ENCODE measurements at places on chromosomes 6 and 20.

DNA sequence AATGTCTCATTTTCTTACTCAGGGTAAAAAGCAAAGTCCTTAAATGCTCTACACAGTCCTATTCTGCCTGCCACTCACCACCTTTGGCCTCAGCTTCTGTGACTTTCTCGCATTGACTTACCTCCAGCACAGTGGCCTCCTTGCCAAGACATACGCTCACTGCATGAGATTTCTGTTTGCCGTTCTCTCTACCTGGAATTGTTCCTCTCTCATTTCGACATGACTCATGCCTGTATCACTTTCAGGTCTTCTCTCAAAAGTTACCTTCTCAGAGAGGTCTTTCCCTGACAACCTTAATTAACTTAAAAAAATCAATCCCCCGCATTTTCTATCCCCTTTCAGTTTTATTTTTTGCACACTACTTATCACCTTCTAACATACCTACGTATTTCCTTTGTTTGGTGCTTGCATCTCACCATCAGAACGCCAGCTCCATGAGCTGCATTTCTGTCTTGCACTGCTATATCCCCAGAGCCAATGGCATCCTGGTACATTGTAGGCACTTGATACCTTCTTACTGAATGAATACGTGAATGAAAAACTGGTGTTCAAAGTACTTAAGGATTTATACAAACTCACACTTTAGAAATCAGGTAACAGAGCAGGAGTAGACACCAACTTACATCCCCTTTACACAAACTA, 24.5 kb downstream of the TENT5A start:
- DNase-seq: no peak

DNA sequence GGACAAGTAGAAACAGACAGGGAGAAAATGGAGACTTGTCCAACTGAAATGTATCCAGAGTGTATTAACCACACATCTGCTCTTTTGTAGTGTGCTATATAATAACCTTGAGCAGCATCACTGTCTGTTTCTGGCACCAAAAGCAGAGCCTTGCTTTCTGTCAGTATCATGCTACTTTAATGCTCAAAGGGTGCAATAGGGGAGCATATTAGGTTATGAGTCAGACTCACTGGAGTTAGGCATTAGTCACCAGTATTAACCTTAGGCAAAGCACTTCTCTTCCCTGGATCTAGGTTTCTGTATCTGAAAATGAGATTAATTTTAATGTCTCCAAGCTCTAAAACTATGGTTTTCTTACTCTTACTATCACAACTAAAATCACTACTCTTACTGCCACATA, 280.1 kb downstream of the TFAP2B start:
- no peak for DNase-seq

DNA sequence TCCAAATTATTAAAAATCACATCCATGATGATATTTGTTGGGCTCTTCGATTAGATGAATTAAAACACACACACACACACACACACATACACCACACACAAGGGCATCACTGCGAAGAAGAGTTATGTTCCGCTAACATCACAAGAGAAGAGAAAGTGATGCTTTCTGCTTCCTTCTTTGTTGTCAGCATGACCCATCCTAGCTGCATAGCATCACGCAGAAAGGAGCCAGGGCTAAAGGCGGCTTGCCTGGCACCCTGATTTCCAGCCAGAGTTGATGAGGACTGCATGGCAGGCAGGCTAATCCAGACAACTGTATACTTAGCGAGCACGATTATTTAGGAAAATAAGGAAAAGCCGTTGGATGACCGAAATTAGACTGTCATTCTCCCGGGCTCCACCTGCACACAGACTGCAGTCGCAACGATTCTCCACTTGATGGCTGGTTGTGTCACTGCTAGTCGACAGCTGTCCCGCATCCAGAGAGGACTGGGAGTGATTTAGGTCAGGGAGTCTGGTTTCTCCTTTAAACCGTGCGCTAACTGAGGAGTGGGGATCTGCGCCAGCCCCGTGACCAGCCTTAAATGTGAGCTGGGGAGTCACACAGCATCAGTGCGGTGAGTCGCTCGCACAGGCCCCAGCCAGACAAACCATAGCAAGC, 70.6 kb upstream of the SOX4 start:
- DNase-seq: no peak

- no peak for DNase-seq
These were observed 34.8 kb downstream of the BLOC1S5 start for GRCh38 chr6:8029243-8029870.

DNA sequence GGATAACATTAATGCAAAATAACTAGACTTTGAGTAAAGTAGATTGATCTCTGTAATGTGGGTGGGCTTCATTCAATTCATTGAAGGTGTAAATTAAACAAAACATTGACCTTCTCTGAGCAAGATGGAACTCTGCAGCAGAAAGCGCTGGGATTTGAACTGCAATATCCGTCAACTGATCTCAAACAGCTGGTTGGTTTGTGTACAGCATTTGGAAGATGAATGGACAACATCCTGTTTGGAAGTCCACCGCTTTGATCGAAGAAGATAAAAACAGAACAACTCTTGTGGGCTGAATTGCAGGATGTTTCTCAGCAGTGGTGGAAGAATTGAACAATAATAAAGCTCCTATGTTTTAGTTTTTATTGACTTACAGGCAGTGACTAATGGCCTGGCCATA, 20.6 kb downstream of the HLA-C start:
- no peak for DNase-seq

GRCh38 chr6:170205534-170206316, 85.2 kb downstream of the DLL1 start:
- DNase-seq: no peak

DNA sequence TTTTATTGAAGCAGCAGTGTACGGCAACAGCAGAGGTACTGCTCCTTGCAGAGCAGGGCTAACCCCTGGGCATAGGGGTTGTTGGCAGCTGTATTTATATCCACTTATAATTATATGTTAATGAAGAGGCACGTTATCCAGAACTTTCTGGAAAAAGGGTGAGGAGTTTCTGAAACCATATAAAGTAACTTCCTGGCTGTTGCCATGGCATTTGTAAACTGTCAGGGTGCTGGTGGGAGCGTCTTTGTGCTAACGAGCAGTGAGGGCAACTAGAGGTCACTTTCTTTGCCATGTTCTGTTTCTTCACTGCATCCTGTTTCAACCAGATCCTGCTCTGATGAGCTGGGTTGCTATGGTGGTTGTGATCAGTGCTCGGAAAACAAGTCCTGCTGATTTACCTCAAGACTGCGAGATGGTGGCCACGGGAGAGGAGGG, 11.1 kb upstream of the ARFGEF2 start:
- no peak for DNase-seq

GRCh38 chr6:86516087-86516486, 421.2 kb upstream of the HTR1E start:
- no peak for DNase-seq

DNA sequence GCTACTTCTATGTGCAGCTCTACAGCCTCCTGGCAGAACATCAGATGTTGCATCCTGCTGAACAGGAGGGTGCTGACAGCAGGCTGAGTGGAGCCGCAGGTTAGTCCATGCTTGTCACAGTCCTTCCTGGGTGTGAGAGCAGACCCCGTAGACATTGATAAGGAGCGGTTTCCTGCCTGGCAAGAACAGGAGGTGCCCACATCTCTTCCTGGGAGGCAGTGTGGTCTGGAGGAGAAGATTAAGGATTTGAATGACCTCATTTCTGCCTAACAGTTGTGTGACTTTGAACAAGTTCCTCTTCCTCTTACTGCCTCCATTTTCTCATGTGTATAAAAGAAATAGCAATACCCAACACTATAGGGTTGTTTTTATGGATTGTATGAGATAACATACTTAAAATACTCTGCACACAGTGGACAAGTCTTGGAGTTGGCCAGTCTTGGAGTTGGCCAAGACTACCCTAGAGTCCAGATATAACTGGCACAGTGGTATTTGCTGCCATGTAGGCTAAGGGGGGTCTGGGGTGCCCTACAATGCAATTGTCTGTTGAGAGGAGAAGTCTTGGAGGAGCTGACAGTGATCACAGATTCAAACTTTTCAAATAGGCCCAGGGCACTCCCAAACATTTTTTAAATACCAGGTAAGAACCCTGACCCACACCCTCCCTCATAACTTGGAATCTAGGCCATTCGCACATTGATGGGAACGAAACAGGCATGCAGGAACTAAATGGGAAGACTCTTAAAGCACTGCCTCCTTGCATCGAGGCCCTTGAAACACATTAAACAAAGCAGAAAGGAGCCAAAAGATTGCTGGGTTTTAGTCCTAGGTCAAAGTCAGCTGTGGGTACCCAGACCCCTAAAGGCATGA, 32.6 kb upstream of the TBC1D7 start:
- DNase-seq: no peak

DNA sequence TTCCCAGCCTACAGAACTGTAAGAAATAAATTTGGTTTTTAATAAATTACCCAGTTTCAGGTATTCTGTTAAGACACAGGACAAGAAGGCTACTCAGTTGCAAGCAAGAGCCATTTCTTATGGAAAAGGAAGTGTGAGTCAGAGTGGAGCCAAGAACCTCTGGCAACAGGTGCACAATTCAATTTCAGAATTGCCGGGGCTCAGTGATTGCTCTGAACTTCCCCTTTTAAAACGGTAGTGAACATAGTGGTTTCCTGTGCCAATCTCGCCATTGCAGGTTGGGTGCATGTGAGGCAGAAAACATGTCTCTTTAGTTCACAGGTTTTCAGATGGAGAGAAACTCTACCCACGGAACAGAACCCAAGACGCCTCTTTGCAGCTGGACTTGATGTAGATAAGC, 16.4 kb downstream of the PIGT start:
- DNase-seq: no peak

DNA sequence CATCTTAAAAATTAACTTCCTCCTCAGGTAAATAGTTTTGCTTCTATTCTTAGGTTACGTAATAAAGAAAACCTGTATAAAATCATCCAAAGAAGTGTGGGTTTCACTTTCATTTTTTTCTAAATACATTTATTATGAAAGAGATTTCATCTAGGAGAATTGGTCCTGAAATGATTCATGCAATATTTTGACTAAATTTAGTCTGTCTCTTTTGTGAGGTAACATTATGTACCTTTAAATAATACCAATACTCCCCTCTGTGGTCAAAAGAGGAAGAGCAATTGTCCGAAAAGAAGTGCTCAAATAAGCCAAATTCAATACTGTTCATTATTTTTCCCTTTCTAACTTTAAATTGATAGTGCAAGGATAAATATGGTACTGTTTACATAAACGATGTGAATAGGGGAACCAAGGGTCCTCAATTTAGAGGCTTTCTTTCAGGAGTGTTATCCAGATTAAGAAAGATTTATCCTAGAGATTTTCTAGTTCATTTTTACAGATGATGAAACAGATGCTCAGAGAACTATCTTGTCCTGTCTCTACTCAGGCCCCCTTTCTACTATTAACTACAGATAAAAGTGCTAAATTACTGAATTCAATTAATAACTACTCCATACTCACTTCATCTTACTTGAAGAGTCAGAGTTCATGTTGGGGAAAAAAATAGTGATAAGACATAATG, 26.2 kb downstream of the CYP39A1 start:
- DNase-seq: no peak

DNA sequence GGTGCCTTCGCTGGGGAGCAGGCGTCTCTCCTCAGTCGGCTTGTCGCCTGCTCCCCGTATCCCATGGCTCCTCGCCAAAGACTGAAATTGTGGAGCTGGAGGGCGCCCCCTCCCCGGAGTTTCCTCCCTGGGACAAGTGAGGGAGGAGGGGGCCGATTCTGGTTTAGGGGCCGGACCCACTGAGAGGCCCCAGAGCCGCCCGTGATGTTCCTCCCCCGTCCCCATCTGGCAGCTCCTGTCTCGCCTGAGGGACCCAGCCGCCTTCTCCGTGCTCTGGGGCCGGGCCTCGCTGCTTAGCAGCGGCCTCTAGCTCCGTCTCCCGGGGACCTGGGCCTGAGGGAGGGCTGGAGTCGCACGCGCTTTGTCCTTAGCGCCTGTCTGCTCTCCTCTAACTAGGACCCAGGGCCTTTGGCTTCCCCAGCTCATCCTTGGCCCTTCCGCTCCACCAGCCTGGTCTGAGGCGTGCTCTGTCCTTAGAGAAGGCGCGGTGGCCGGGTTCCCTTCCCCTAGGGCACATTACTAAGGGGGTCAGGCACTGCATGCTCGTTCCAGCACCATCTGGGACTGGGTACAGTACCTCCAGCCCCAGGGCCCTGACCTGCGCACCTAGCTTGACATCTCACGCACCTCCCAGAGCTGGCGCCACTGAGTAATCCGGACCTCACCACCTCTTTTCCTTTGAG, 29.7 kb downstream of the SLC12A5 start:
- DNase-seq: no peak

DNA sequence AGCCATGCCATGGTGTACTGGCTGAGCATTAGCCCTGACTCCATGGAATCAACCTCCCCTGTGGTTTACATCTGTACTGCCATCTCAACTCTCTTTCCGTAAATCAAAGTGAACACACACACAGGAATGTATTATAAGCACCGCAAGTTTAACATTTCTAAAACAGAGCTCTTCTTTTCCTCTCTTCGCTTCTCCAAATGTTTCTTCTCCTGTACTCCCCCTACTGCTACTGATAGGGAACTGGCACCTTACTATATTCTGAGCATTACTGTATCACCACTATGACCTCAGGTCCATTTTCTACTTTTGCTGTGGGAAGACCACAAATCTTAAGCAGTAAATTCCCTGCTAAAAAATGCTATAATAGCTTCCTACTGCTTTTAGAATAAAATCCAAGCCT, 101.2 kb downstream of the NUS1 start:
- DNase-seq: no peak

- no peak for DNase-seq
These were observed 15.2 kb upstream of the SIRT5 start for GRCh38 chr6:13559251-13559650.

DNA sequence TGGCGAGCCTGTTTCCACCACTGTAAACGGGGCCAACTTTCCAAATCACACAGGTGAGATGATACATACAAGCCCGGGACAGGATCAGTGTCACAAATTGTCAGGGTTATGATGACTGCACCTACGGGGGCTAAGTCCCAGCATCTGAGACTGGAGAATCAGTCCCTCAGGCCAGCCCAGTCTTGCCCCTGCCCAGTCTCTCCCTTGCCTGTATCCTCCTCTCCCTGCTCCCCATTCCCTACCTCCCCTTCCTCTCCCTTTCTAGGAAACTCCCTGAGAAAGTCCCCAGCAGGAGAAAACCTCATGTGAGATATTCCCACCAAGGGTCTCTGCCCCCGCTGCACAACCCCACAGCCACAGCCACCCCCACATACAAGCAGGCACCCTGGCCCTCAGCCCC, 1.5 kb downstream of the FOXS1 start:
- DNase-seq: no peak

DNA sequence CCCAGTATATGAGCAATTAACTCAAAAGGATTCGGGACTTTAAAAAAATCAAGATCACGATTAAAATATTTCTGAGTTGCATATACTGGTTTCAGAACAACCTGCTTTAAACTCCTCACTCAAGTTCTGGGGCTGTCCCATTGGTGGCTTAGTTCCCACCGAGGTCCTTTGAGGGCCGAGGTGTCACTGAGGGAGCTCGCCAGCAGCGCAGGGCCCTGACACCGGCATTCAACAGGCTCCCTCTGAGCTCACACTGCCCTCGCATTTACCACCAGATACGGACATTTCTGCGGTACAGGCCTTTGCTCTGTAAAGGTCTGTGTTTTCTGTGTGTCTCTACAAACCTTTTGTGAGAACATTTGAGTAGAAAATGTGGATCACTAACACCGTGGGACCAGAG, 24.4 kb upstream of the BNIP5 start:
- DNase-seq: no peak

All from AG09319 (cell line).